ENCODE measurements at places on chromosomes 1 and 21. TPM values are rescaled to one million over a fixed set of nuclear protein-coding genes. Genes with fewer than 3 reads are reported as not detected.

- no peaks in the 10 kb centered on the region for H3K4me1 ChIP-seq
- DNase-seq: no peak
- H3K4me3 ChIP-seq: no peak overlapping the region
- no peak overlapping the region for H3K27ac ChIP-seq
- no peaks in the 10 kb centered on the region for H3K36me3 ChIP-seq
- no peaks in the 10 kb centered on the region for H3K27me3 ChIP-seq
Measured at GRCh38 chr1:78291418-78291817, 199.4 kb upstream of the PTGFR start.

DNA sequence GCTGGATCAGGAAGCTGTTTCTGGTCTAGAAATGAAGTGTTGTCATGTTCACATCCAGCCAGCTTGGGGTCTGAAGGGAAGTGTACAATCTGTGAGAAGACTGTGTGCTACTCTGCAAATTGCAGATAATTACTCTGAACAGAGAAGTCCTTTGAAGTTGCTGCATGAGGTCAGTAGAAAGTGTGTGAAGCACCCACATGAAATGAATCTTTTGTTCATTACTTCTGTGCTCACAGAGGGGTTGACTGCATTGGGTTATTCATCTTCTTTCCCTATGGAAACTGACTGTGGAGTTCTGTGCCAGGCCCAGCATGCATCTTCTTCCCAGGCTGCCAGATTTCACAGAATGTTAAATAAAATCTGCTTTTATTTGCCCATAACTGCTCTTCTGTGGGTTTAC is 47.1 kb downstream of the CTH start:
- no peaks in the 10 kb centered on the region for H3K27me3 ChIP-seq
- no peak overlapping the region for H3K27ac ChIP-seq
- H3K4me1 ChIP-seq: no peaks in the 10 kb centered on the region
- no peak for DNase-seq
- no peaks in the 10 kb centered on the region for H3K36me3 ChIP-seq

DNA sequence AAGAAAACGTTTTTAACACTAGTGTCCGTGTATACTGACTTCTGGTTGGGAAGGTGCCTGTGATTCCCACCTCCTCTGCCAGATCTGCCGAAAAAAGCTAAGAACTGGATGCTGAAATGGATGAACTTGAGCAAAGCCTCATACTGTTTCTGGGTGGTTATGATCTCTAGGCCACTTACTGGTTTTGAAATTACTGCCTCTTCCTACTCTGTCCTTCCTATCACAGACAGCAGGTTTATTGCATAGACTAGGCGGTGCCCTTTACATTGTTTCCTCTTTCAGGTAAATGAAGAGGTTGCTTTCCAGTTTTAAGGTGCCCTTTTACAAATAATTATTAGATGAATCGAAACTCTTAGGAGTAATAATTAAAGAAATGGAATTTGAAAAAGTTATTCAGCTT is 27.5 kb downstream of the PEX14 start:
- no peak overlapping the region for H3K27ac ChIP-seq
- no peak overlapping the region for H3K4me3 ChIP-seq
- no peak for DNase-seq
- H3K27me3 ChIP-seq: no peaks in the 10 kb centered on the region
- peaks cover 7% of the 10 kb centered on the region for H3K36me3 ChIP-seq

DNA sequence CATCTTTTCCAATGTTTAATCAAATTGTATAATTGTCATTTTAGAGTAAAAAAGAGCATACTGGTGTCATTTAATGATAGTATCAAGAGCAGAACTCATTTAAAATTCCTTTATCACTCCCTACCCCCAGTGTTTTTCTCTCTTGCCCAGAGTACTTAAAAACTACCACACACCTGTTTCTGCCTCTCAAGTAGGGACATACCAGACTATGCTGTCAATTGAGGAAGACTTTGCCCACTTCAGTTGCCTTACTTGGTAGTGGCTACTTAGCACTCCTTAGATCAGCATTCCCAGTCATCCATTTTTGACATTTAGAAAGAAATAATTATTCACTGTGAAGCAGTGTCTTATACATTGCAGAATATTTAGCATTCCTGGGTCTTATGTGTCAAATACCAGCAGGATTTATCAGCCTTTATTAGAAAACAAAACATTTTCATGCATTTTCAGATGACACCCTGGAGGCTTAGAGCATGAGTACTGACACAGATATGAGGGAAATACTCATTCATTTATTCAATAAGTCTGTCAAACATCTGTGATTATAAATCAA is 127.5 kb upstream of the RGS1 start:
- H3K4me3 ChIP-seq: no peak overlapping the region
- no peaks in the 10 kb centered on the region for H3K4me1 ChIP-seq
- H3K36me3 ChIP-seq: no peaks in the 10 kb centered on the region
- no peaks in the 10 kb centered on the region for H3K27me3 ChIP-seq

DNA sequence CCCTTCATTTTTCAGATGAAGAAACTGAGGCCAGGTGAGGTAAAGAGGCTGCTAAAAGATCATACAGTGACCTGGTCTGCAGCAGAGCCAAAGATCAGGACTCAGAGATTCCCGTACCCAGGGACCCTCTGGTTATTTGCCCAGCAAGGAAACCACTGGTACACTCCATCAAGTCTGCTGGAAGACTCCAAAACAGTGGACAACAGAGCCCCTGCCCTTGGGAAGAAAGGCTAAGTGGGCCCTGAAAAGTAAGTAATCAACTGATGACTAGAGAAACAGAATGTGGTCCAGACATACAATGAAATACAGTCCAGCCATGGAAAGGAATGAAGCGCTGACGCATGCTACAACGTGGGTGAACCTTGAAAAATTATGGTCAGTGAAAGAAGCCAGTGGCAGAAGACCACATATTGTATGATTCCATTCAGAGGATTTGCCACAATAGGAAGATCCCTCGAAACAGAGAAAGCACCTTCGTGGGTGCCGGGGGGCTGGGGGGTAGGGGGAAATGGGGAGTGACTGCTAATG is 106.4 kb downstream of the ETS2 start:
- H3K36me3 ChIP-seq: no peaks in the 10 kb centered on the region
- H3K27ac ChIP-seq: no peak overlapping the region
- no peak overlapping the region for H3K4me3 ChIP-seq
- no peaks in the 10 kb centered on the region for H3K4me1 ChIP-seq

DNA sequence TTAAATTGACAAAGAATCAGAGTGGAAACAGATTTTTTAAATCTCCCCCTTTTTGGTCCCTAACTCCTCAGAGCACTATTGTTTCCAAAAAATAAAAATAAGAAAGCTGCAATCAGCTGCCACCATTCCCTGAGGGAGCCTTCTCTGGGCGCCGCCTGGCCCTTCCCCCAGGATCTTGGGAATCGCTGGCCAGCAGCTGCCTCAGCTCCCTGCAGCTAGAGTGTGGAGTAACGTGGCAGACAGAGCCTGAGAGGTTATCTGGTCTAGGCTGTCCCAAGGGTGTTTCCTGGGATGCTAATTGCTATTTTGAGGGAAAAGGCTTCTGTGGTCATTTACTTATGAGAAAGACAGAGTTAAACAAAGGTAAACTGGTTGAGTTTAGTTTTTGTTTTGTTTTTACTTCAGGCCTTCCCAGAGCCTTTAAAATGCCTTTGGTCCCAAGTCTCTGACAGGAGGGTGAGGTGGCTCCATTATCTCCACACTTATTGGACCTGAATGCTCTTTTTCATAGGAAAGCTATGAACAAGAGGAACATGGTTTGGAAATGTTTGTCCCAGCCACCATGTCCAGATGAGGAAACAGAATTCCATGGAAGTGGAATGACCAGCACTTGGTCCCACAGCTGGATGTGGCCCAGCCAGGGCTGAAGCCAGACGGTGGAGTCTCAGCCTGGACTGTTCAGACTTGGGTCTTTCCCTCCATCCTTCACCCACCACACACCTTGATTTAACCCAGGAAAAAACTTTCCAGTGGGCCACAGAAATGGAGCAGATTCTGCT is 14.1 kb upstream of the KIAA1614 start:
- no peak overlapping the region for H3K4me3 ChIP-seq
- no peaks in the 10 kb centered on the region for H3K4me1 ChIP-seq
- no peak for DNase-seq
- no peaks in the 10 kb centered on the region for H3K36me3 ChIP-seq
- no peak overlapping the region for H3K27ac ChIP-seq
- no peaks in the 10 kb centered on the region for H3K27me3 ChIP-seq

GRCh38 chr1:55065648-55066047 is 26.3 kb downstream of the PCSK9 start:
- H3K4me1 ChIP-seq: no peaks in the 10 kb centered on the region
- H3K4me3 ChIP-seq: no peak overlapping the region
- DNase-seq: no peak
- no peak overlapping the region for H3K27ac ChIP-seq
- H3K36me3 ChIP-seq: peaks cover 10% of the 10 kb centered on the region
- no peaks in the 10 kb centered on the region for H3K27me3 ChIP-seq

DNA sequence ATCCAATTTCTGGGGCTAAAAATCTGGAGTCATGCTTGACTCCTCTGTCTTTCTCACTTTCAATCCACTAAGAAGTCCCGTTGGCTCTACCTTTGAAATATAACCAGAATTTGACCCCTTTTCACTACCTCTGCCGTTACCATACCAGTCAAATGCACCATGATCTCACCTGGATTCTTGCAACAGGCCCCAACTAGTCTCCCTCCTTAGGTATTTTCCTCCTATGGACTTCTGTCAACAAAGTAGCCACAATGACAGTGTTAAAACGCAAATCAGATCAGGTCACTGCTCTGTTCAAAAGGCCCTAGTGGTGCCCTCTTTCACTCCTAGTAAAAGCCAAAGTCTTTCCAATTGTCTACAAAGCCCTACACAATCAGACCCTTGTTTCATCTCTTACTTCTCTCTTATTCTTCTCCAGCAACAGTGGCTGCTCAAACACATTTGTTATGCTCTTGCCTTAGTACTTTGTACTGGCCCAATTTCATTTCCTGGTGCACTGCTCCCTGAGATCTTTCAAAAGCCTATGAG is 35.7 kb upstream of the AGL start:
- H3K36me3 ChIP-seq: no peaks in the 10 kb centered on the region
- no peak overlapping the region for H3K27ac ChIP-seq
- H3K27me3 ChIP-seq: no peaks in the 10 kb centered on the region
- H3K4me3 ChIP-seq: no peak overlapping the region
- no peaks in the 10 kb centered on the region for H3K4me1 ChIP-seq
- no peak for DNase-seq

GRCh38 chr1:2556277-2556677 is at the start of gene TNFRSF14:
Gene TNFRSF14, plus strand, starts transcription at chr1:2556371. Its CDS starts 294 bp downstream, at chr1:2556665.
- H3K4me1 ChIP-seq: peaks cover 25% of the 10 kb centered on the region
- H3K27me3 ChIP-seq: no peaks in the 10 kb centered on the region
- peak within 1 kb of the TSS; percentile 99 for H3K27ac ChIP-seq

Gene PROK1
- not detected for polyA plus RNA-seq

Gene MIS18A
- polyA plus RNA-seq: 48.3 TPM

Gene PGLYRP3
- polyA plus RNA-seq: not detected

Measured in GM12878 (cell line).